ENCODE measurements at places on chromosomes 2 and 18. TPM values are rescaled to one million over a fixed set of nuclear protein-coding genes. Genes with fewer than 3 reads are reported as not detected.

Gene ACADL
- polyA plus RNA-seq: 0.49 TPM

- H3K27me3 ChIP-seq: no peaks in the 10 kb centered on the region
- H3K4me1 ChIP-seq: no peaks in the 10 kb centered on the region
- no peak overlapping the region for H3K27ac ChIP-seq
- H3K4me3 ChIP-seq: no peak overlapping the region
- no peak for DNase-seq
These were observed 681.1 kb upstream of the FANCL start for GRCh38 chr2:58922245-58922644.

Gene PROC
- polyA plus RNA-seq: not detected

Gene TRABD2A
- not detected for polyA plus RNA-seq

- H3K27ac ChIP-seq: no peak overlapping the region
- no peak for DNase-seq
- H3K4me1 ChIP-seq: no peaks in the 10 kb centered on the region
- H3K36me3 ChIP-seq: no peaks in the 10 kb centered on the region
These were observed 118.3 kb upstream of the NDUFV2 start for GRCh38 chr18:8984131-8984721.

Measured in cardiac muscle cell (in vitro differentiated cells and primary cell).